H1 (cell line): ENCODE measurements at places on chromosomes 11 and 22. TPM values are rescaled to one million over a fixed set of nuclear protein-coding genes. Genes with fewer than 3 reads are reported as not detected.

MGAT3 gene
- polyA plus RNA-seq: 4.3 and 6.3 TPM in 2 replicates

TMEM126B gene
- 58.5 and 101 TPM in 2 replicates for polyA plus RNA-seq

KRTAP5-11 gene
- not detected in 2 replicates for polyA plus RNA-seq

NUDT8 gene
- polyA plus RNA-seq: 7.2 and 11.0 TPM in 2 replicates

ASCL3 gene
- not detected in 2 replicates for polyA plus RNA-seq

DKK3 gene
- 40.1 and 51.0 TPM in 2 replicates for polyA plus RNA-seq

APOC3 gene
- not detected in 2 replicates for polyA plus RNA-seq

TMEM191C gene
- polyA plus RNA-seq: 2.6 and 3.4 TPM in 2 replicates

YWHAH gene
- 118 and 146 TPM in 2 replicates for polyA plus RNA-seq

OR51B2 gene
- polyA plus RNA-seq: not detected in 2 replicates

SLC37A4 gene
- polyA plus RNA-seq: 91.9 and 101 TPM in 2 replicates

OR8A1 gene
- not detected in 2 replicates for polyA plus RNA-seq

MRGPRF gene
- polyA plus RNA-seq: 7.5 and 12.2 TPM in 2 replicates

RFPL1 gene
- not detected in 2 replicates for polyA plus RNA-seq

ANKK1 gene
- polyA plus RNA-seq: 0.11 and 0.38 TPM in 2 replicates

UPK3A gene
- 1.7 and 2.4 TPM in 2 replicates for polyA plus RNA-seq

OR52A1 gene
- 5.7 and 5.9 TPM in 2 replicates for polyA plus RNA-seq

CARD10 gene
- 13.5 and 17.4 TPM in 2 replicates for polyA plus RNA-seq

SCO2 gene
- 2.0 and 2.5 TPM in 2 replicates for polyA plus RNA-seq

ME3 gene
- 2.7 and 2.8 TPM in 2 replicates for polyA plus RNA-seq

MS4A3 gene
- polyA plus RNA-seq: not detected in 2 replicates

TRIM77 gene
- not detected in 2 replicates for polyA plus RNA-seq

APOA4 gene
- polyA plus RNA-seq: not detected in 2 replicates

GGTLC2 gene
- polyA plus RNA-seq: 0.14 TPM in 1 of 2 replicates, not detected in the other

PKP3 gene
- 16.7 and 28.0 TPM in 2 replicates for polyA plus RNA-seq

LRRC56 gene
- polyA plus RNA-seq: 0.94 and 1.6 TPM in 2 replicates
